ENCODE measurements at places on chromosomes 6 and 20. TPM values are rescaled to one million over a fixed set of nuclear protein-coding genes. Genes with fewer than 3 reads are reported as not detected.
A peak's percentile ranks its signal among the peaks of the same experiment; 100 is the strongest.

GRCh38 chr20:18977441-18977840 lies 163.9 kb downstream of the SCP2D1 start:
- no peak for DNase-seq

- no peak for DNase-seq
These were observed 72.5 kb downstream of the ANKS1A start for GRCh38 chr6:34961574-34961973.

- no peak for DNase-seq
These were observed 14.6 kb downstream of the RPS6KA2 start for GRCh38 chr6:166612471-166612881.

GRCh38 chr6:34074064-34074742 lies 71.7 kb downstream of the GRM4 start:
- no peak for DNase-seq

Gene SYTL3
- total RNA-seq = 3.6 TPM

- peak; percentile 42 for DNase-seq
These were observed 12.5 kb downstream of the CASP8AP2 start for GRCh38 chr6:89842228-89842627.

- DNase-seq = no peak
These were observed 355.9 kb downstream of the FARS2 start for GRCh38 chr6:5617179-5617578.

GRCh38 chr6:137805622-137806021 lies 61.4 kb upstream of the TNFAIP3 start:
- no peak for DNase-seq

Gene SLC13A3
- total RNA-seq = 2.5 TPM

Gene PAX1
- total RNA-seq = not detected

Gene LAMA5
- total RNA-seq = 0.90 TPM

- DNase-seq = no peak
These were observed 15.1 kb downstream of the NHSL1 start for GRCh38 chr6:138484018-138484731.

Gene C20orf141
- total RNA-seq = not detected

Gene GLYATL3
- not detected for total RNA-seq

GRCh38 chr6:95208621-95209020 lies 368.7 kb upstream of the MANEA start:
- no peak for DNase-seq

- DNase-seq = no peak
These were observed 4.4 kb downstream of the APMAP start for GRCh38 chr20:24987873-24988835.

Gene TRIM40
- total RNA-seq = not detected

DNA sequence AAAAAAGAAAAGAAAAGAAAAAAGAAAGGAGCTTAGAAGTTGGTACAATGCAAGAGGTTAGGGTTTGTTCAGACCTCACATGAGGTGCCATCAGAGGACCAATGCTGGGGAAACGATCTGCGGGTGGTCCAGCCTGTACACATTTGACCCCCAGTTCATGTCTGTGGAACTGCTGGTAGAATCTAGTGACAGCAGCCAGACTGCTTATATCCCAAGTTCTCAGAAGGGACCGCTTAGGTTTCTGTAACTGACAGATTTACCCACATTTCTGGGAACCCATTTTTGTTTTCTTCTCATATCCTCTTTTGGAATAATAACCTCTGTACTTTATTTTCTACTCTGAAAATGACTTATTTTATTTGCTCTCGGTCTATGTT lies 4.7 kb downstream of the PPP1R18 start:
- no peak for DNase-seq

DNA sequence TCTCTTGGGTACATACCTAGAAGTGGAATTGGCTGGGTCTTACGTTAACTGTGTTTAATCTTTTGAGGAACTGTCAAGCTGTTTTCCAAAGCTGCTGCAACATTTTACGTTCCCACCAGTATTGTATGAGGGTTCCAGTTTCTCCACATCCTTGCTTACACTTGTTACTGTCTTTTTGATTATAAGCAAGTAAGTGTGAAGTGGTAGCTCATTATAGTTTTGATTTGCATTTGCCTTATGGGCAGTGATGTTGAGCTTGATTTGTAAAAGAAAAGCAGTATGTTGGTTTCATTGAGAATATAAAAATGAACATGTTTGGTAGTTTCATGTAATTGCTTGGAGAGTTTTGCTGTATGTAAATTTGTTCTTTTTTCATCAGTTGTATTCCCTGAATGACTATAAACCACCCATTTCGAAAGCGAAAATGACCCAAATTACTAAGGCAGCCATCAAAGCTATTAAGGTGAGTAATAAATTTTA lies 40.4 kb downstream of the SCAF8 start:
- DNase-seq = no peak

Gene POM121L2
- total RNA-seq = not detected

Gene CDH4
- total RNA-seq = 1.6 TPM

- no peak for DNase-seq
These were observed 54.9 kb upstream of the GPR31 start for GRCh38 chr6:167212713-167213005.

Gene OR2H2
- not detected for total RNA-seq

- no peak for DNase-seq
These were observed 233.6 kb downstream of the BMP7 start for GRCh38 chr20:57032847-57033246.

DNA sequence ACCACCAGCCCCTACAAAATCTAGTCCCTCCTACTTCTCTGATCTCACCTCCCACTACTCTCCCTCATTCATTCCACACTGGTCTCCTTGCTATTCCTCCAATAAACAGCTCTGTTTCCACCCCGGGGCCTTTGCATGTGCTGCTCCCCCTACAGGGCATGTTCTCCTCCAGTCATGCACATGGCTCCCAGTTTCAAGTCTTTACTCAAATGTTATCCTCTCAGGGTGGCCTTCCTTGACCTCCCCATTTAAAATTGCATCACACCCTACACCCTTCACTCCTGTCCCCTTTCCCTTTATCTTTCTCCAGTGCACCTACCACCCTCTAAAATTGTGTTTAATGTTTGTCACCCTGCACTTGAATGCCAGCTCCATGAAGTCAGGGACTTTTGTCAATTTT lies 174.5 kb downstream of the MRPL14 start:
- DNase-seq = no peak

GRCh38 chr6:9532621-9533557 lies 882.0 kb downstream of the TFAP2A start:
- no peak for DNase-seq

DNA sequence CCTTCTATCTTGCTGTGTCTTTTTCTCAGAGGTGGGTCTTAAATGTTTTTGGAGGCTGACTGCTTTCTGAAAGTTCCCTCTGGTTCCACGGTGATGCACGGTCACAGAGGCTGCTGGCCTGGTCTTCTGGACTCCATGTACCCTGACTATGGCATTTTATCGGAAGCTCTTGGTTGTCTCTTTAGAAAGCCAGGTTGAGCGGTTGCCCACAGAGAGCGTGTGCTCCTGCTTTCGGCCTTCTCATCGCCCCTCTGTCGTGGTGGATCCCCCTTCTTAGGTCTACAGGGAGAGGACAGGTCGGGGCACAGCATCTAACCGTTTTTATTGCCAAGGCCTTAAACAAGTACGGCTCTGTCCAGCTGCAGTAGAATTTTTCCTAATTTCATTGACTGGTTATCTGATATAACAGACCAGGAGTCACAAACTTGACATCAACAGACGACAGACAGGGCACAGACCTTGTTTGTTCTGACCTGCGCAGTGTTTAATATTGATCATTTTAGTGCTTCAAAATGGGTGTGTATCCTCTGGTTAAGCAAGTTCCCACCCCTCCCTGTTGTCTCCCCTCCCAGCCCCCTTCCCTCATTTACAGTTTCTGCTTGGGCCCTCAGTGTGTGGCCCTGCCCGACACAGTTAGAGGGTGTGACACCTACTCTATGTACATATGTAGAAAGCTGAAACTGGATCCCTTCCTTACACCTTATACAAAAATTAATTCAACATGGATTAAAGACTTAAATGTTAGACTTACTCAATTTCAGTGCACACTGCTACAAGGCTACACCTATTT lies 24.7 kb downstream of the SYTL3 start:
- no peak for DNase-seq

Gene CST4
- total RNA-seq = not detected

Gene CNKSR3
- 15.8 TPM for total RNA-seq

- DNase-seq = peak; percentile 65
These were observed 213.7 kb upstream of the CITED2 start for GRCh38 chr6:139588076-139588639.

Gene HACE1
- 10.8 TPM for total RNA-seq

Gene TUBB1
- total RNA-seq = not detected

DNA sequence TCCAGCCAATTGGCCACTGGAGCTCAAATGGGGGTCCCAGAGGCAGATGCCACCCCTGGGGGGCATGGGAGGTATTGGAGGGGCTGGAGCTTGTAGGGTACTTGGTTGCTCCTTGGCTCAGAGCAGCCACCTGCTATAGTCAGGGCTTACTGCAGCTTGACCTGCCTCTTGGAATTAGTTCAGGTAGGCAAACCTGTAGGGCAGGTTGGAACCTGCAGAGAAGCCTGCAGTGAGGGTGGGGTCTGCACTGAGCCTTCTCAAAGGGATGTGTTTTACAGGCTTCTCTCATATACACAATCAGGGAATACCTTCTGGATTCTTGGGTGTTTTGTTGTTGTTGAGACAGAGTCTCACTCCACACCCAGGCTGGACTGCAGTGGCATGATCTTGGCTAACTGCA lies 94.2 kb upstream of the MYL9 start:
- DNase-seq = no peak

DNA sequence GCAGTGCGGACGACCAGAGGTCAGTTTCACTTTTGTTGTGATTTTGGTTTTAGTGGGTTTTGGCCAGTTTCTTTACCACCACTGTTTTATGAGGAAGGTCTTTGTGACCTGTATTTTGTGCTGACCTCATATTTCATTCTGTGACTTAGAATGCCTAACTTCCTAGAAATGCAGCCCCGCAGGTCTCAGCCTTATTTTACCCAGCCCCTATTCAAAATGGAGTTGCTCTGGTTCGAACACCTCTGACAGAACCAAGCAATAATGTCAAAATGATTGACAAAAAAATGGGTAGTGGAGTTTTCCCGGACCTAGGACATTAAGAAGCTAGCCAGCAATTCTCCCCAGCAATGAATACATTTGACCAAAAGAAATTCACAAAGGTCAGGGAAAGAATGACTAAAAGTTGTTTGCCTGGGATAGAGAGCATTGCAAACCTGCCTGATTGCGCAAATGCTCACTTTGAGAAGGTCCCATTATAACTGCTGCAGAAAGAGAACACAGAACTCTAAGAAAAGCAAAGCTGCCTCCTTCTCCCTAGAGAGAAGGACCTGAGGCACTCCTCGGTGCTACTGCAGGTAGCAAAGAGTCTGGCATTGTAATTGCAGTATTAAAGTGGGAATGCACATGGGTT lies 288.8 kb downstream of the ADGB start:
- DNase-seq = peak; percentile 33

Gene FAM209B
- total RNA-seq = not detected

- peak; percentile 89 for DNase-seq
These were observed 268.9 kb downstream of the CDH4 start for GRCh38 chr20:61520893-61521460.

GRCh38 chr6:157366648-157367047 lies 14.3 kb upstream of the ZDHHC14 start:
- DNase-seq = no peak

GRCh38 chr6:6858533-6858982 lies 249.2 kb upstream of the RREB1 start:
- DNase-seq = no peak

GRCh38 chr20:55166063-55166462 lies 690.7 kb downstream of the DOK5 start:
- DNase-seq = no peak

GRCh38 chr6:127471379-127472255 lies 12.4 kb upstream of the KIAA0408 start:
- DNase-seq = peak; percentile 23

GRCh38 chr20:33191484-33191883 lies 23.5 kb downstream of the BPIFA2 start:
- no peak for DNase-seq

- DNase-seq = no peak
These were observed 917 bp downstream of the C6orf120 start for GRCh38 chr6:169702840-169703246.

DNA sequence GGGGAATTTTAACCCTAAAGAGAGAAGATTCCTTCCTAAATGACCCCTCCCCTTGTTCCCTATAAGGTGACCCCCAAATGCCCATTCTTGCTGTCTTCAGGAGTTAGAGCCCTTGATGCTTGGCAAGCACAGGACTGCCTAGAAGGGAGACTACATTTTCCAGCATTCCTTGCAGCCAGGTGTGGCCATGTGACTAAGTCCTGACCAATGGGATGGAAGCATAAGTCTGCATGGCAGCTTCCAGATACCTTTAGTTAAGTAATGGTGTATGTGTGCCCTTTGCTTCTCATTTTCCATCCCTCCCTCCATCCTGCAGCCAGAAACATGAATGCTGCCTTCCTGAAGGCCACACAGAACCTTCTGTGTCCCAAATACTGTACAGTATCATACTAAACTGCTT lies 5.5 kb downstream of the BFSP1 start:
- no peak for DNase-seq

Gene FKBP1A
- total RNA-seq = 120 TPM

Gene DEFB124
- not detected for total RNA-seq

Gene SLC26A8
- not detected for total RNA-seq

DNA sequence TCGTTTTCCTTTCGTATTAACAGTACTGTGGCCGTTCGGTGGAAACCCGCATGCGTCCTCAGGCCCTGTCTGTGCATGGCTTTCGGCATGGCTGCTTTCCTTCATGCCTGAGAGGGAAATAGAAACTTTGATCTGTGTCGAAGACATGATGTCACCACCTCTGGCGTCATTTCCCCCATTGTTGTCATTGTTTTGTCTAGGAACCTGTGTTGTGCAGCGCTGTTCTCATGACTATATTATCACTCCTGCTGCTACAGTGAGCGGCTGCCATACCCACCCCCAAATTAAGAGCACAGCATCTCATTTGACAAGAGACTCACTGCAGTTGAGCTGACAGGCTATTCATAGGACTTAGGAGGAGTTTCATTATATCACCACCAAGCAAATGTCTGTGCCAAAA lies 172.3 kb downstream of the TMEM242 start:
- no peak for DNase-seq

Measured in IMR-90 (cell line).